ENCODE measurements at places on chromosomes 16 and 17.

GRCh38 chr16:1105888-1106620 is 10.0 kb upstream of the C1QTNF8 start:
- DNase-seq = no peak

- no peak for DNase-seq
Observed at GRCh38 chr17:43118679-43119615, 6.2 kb downstream of the BRCA1 start.

GRCh38 chr16:791131-791530 is 2.7 kb downstream of the CHTF18 start:
- no peak for DNase-seq

- no peak for DNase-seq
Observed at GRCh38 chr16:5349670-5350517, 252.3 kb upstream of the EEF2KMT start.

GRCh38 chr17:29195465-29196081 is 15.4 kb upstream of the MYO18A start:
- DNase-seq = peak; percentile 43

DNA sequence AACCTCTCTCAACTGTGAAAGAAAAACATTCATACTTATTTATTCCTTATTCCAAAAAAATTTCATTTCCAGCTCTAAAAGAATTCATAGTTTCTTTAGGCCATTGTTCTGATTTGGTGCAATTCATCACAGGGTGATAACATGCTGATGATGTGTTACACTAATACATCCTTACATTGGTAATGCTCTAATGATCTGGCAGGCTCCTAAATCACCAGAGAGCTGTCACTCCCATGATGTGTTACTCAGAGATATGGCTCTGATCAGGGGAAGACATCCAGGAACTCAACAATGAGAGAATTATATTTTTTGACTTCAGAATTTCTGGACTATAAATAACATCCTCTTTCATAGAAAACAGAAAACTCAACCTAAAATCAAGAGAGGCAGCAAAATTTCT is 209.3 kb downstream of the CHD9NB start:
- DNase-seq = no peak

DNA sequence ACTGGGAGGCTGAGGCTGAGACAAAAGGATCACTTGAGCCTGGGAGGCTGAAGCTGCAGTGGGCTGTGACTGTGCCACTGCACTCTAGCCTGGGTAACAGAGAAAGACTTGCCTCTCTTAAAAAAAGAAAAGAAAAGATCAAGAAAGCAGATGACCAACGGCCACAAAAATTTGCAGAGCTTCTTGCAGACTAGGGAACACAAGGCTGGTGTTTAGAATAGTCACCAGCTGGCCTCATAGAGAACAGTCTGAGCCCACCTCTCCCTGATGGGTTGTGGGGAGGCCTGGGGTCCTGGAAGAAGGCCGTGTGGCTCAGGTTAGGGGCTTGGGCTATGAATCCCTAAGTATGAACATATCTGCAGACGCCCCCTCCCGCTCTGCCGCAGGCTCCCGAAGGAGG is 73.7 kb upstream of the MED9 start:
- no peak for DNase-seq

GRCh38 chr16:89291776-89292175 is 74.3 kb downstream of the ZNF778 start:
- no peak for DNase-seq

GRCh38 chr16:454397-454940 is 29.0 kb downstream of the RAB11FIP3 start:
- DNase-seq = no peak

GRCh38 chr17:81553018-81553615 is 964 bp upstream of the FAAP100 start:
- no peak for DNase-seq

DNA sequence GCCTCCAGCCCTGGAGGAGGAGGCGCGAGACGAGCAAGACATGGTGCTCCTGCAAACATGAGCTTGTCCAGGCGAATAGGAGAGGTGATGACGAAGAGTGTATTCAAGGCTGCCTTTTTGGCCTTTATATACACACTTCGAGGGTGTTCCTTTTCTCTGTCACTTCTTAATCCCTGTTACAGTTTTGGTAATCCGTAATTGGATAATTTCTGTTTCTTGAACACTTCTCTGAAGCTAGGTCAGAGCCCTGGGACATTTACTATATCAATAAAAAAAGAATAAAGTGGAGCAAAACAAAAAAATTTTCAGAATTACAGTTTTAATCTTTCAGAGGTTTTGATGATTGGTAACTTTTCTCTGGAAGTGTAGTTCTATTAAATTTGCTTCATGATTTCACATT is at the start of gene KRT24:
TSS of gene KRT24 (minus strand) at position 101 of the 400 bp plus-strand sequence. CDS start at position 42, 59 bp downstream.
- DNase-seq = no peak

DNA sequence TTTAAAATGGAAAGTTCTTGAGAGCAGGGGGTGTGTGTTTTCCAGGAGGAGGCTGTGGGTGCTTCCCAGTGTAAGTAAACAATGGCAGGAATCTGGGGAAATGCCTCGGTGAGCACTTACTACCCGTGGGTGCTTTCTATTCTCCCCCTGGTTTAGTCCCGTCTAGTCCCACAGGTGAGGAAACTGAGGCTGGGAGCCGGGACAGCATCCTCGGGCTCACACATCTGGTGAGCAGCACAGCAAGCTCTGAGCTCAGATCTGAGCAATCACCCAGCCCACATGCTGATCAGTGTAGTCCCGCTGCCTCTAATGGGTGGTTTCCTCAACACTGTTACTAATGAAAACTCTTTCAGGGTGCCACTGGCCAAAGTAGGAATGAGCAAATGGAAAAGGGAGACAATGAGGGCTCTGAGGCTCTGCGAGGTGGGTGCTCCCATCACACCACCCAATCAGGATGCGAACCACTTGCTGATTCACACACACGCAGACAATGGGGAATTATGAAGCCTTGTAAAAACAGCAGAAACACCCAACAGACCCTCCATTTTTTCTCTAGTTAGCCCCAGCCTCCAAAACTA is 202.6 kb downstream of the PARN start:
- peak; percentile 65 for DNase-seq

DNA sequence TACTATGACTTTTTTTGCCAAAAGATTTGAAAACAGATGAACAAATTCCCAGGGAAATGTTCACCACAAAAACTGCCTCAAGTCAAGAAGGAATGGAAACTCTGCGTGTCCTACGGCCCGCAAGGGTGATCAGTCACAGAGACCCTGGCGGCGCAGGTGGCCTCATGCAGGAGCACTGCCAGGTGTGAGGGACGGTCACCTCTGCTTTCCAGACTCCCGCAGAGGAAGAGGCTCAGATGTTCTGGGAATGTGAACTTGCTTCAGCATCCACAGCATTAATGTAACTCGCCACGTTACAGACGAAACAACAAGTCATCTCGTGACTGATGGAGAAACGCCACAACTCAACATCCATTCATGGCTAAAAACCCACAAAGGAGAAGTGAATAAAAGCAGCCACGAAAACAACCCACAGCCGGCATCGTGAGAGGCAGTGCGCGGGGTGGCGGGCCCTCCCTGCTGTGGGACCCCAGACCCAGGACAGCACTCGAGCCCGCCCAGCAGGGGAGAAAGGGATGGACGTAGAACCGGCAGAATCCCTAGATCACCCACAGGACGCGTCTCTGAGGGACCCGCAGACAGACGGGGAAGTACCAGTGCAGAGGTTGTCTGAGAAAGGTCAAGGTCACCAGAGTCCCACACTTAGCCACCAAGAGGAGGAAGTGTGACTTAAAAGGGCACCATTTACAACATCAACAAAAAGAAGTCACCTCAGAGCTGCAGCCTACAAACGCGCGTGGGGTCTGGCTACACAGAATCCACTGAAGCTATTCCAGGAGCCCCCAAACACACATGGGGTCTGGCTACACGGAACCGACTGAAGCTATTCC is 76.9 kb upstream of the GNG13 start:
- no peak for DNase-seq

DNA sequence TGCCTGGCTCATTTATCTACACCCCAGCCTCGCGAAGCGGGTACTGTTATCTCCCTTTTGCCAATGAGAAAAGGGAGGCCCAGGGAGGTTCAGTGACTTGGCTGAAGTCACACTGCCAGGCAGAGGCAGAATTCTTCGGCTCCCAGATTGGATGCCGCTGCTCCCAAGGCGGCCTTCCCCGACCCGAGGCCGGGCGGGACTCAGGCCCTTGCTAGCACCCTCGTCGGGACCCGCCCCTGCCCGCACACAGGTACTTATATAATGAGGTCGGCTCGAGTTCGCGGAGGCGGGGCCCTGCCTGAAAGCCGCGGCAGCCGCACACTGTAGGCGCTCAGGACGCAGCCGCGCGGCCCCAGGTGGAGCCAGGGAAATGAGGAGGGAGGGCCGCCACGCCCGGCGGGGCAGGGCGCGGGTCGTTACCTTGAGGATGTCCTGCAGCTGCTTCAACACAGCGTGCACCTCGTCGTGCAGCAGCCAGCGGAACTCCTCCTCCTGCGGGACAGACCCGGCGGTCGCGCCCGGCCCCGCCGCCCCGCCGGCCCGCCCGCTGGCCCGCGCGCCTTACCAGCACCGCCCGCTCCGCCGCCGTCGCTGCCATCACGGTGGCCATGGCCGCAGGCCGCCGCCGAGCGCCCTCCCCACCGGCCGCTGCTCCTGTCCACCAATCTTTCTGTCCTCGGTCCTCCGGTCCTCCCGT is at the start of gene ROGDI:
TSS of gene ROGDI (minus strand) at position 672 of the 697 bp plus-strand sequence. CDS start at position 610, 62 bp downstream.
- DNase-seq = peak; percentile 92

DNA sequence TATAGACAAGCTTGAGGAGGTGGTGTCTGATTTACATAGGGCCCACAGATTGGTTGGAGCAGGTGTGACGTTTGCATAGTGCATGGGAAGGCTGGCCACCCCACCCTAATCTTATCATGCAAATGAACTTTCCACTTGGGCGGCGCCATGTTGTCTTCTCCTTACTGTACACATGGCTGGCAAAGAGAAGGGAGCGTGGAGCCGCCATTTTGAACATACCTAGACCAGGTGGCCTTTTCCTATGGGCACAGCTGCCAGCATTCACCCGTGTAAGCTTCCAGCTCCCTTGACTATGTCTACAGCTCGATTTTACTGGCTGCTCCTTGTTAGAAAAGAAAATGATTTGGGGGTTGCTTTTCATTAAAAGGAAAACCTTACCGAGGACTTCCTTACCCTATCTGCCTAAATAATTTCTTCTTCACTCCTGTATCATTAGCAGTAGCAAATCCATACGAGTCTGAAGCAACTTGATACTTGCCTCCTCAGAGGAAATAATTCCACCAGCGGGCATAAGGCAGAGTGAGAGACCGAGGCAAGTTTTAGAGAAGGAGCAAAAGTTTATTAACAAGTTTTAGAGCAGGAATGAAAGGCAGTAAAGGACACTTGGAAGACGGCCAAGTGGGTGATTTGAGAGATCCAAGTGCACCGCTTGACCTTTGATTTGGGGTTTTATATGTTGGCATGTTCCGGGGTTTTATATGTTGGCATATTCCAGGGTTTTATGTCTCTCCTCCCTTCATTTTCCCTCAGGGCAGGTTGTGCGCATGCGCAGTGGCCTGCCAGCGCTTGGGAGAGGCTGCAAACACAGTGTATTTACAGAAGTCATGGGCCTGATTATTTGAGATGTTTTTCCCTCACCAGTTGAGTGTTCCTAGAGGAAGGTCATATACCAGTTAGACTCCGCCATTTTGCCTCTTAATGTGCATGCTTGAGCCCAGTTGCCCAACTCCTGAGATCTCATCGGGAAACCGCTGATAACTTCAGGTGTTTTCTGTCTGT is 65.7 kb downstream of the MARF1 start:
- DNase-seq = no peak

Data from mesenteric fat pad (tissue), 1 donor.